GM13976 (cell line): ENCODE measurements at places on chromosomes 3 and 15.

DNA sequence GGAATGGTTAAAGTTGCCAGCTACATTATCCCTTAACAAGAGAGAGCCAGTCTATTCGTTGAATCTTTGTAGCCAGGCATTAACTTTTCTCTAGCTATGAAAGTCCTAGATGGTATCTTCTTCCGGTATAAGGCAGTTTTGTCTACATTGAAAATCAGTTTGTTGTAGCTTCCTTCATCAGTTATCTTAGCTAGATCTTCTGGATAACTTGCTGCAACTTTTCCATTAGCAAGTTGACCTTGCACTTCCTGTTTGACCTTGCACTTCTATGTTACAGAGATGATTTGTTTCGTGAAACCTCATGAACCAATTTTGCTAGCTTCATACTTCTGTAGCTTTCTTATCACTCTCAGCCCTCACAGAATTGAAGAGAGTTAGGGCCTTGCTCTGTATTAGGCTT lies 24.1 kb downstream of the TOPAZ1 start:
- DNase-seq = no peak

DNA sequence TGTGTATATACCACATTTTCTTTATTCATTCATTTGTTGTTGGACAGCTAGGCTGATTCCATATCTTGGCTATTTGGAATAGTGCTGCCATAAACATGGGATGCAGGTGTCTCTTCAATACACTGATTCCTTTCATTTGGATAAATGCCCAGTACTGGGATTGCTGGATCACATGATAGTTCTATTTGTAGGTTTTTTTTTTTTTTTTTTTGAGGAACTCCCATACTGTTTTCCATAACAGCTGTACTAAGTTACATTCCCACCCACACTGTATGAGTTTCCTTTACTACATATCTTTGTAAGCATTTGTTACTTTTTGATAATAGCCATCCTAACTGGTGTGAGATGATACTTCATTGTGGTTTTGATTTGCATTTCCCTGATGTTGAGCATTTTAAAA lies 437.7 kb downstream of the DIPK2A start:
- no peak for DNase-seq

DNA sequence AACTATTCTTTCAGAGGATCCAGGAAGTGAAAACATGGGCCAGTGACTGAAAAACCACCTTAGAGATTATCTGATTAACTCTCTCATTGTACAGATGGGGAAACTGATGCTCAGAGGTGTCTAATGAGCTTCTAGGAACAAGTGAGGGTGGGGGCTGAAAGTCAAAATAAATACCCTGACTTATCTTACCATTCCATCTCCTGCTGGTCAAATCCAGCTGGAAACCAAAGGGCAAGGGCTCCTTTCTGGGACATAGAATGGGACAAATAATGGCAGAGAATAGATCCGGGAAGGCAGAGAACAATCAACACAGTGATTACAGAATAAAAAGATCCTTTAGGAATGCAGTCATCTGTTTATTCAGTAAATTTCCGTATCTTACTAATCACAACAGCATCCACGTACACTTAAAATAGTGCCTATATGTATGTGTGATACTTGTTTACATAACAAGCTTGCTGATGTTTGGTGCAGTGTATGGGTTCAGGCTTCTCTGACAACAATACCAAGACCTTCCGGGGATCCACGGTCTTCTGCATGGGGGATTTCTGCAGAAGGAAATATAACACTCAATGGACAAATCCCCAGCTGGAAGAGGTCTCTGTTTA lies 173.2 kb downstream of the THSD4 start:
- no peak for DNase-seq

DNA sequence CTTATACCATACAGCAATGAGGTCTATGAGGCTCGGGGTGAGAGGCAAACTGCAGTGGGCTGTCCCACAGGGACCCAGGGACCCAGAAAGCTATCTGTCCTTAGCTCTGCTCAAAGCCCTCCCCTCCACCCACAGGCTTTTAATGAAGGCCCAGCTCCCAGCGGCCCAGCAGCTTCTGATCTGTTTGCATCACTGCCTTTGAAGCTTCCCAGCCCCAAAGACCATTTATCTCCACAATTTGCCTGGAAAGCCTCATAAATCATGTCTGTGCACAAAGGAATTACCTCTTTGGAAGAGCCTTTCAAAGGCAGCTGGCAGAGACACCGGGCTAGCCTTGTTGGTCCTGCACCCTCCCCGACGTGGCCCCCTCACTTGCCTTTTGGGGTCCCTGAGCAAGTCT lies 123.9 kb downstream of the RAB11A start:
- no peak for DNase-seq

DNA sequence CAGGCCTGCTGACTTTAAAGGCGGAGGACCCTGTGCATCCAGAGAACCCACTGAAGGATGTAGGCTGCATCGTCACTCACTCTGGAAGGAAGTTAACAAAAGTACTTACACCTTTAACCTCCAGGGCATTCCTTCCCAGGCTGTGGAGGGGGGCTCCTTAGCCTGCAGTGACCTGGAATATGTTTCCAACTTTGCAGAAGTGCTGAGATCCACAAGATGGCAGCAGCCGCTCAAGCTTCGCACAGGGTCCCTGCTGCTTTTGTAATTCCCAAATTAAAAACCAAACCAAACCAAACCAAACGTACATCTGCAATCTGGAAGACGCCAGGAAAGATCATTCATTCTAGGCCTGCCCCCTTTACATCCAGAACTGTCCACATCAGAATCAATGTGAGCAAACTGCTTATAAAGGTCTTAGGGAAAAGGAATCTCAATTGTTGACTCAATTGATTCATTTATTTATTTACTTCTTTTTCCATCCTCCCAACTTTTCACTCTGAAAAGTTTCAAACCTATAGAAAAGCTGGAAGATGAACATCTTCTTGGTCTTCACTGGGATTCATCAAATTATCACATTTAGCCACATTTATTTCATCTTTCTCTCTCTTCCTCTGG lies 70.5 kb upstream of the KLHL25 start:
- peak; percentile 44 for DNase-seq

GRCh38 chr3:64898941-64899340 lies 211.1 kb upstream of the ADAMTS9 start:
- no peak for DNase-seq

DNA sequence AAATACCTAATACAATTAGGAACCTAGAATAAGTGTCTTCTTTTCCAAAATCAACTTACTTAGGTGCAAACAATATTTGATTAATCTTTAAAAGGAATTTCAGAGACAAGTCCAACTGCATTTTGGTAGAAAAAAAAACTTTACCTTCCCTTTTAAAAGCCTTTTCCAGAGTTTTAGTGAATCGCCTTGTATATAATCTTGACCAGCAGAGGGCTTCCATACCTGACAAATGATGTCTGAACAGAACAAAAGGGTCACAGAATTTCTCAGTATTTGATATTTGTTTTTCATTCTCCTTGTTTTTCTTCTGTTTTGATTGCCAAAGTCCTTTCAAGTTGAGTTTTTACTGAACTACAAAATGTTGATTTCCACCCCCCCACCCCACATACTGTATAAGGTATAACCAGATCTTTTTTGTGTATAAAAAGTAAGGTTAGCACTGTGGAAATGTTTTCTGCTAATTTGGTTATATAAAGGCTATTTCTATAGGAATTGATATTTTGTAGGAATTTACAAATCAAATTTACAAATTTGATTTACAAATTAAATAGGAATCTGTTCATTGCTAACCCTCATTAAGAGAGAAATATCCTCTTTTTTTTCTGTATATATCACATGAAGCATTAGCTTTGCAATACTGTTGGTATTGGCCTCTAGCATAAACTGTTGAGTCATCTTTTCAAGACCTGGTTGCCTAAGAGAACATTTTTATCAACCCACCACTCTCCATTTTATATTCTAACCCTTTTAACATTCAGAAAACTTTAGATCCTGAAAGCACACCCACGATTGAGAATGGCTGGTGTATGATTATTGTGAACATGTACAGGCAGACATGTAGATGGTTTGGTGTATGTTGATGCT lies 464.1 kb upstream of the RARB start:
- no peak for DNase-seq

DNA sequence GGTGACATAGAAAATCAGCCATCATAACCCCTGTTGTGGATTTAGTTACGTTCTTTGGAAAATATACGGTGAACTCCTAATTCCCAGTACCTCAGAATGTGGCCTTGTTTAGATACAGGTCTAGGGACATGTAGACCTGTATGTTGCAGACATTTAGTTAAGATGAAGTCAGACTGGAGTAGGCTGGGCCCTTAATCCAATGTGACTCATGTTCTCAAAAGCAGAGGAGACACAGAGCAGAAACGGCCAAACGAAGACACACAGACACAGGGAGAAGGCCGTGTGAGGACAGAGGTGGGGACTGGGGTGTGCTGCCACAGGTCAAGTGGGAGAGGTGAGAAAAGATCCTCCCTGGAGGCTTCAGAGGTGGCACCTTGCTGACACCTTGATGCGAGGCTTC lies 119.0 kb upstream of the PROK2 start:
- DNase-seq = no peak

- DNase-seq = no peak
These were observed 479.8 kb downstream of the SHQ1 start for GRCh38 chr3:72368331-72368975.

- DNase-seq = no peak
These were observed 78.7 kb downstream of the SLC9A9 start for GRCh38 chr3:143769616-143770015.

- DNase-seq = no peak
These were observed 363 bp downstream of the GTF2E1 start for GRCh38 chr3:120742849-120743365.

GRCh38 chr3:30198162-30198561 lies 408.2 kb upstream of the TGFBR2 start:
- no peak for DNase-seq

- DNase-seq = no peak
These were observed 4.0 kb upstream of the WDR49 start for GRCh38 chr3:167657684-167658225.

- DNase-seq = no peak
These were observed 422.1 kb downstream of the GRM7 start for GRCh38 chr3:7282988-7283387.

GRCh38 chr15:67335026-67335425 lies 80.4 kb downstream of the IQCH start:
- DNase-seq = no peak

DNA sequence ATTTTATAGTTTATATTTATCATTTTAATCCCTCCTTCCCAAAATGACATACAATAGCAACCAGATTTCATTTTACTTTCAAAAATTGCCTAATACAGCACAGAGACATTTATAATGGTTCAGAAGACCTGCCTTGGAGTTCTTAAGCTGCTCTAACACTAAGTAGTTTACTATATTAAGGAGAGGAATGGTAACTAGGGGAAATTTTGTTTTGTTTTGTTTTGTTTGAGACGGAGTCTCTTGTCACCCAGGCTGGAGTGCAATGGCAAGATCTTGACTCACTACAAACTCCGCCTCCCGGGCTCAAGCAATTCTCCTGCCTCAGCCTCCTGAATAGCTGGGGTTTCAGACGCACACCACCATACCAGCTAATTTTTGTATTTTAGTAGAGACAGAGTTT lies 22.8 kb upstream of the CCDC50 start:
- DNase-seq = no peak

DNA sequence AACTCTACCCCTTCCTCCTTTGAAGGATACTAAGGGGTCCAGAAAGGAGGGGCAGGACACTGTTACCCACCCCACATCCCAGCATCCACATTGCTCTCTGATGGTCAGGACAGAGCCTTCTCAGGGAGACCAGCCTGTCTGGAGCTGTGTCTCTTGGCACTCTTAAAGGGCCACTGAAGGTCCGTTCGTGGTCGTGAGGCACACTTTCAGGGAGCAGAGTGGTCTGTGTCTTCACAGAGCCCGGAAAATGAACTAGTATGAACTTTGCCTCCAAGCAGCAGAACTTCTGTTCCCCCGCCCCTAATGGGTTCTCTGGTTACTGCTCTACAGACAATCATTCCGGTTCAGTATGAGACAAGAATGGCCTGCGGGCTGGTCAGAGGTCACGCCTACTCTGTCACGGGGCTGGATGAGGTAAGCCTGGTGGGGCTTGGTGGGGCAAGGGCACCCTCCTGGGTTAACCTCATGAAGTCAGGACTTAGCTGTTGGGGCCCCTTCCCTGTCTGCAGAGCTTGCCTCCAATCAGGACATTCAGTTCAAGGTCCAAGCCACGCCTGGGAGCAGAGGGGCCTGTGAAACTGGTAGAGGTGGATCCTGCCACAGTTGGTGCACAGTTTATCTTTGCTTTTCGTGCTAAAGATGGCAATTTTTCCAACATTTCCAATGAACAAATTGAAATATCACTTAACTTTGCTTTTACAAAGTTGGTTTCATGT lies 33.2 kb downstream of the CAPN3 start:
- DNase-seq = no peak

DNA sequence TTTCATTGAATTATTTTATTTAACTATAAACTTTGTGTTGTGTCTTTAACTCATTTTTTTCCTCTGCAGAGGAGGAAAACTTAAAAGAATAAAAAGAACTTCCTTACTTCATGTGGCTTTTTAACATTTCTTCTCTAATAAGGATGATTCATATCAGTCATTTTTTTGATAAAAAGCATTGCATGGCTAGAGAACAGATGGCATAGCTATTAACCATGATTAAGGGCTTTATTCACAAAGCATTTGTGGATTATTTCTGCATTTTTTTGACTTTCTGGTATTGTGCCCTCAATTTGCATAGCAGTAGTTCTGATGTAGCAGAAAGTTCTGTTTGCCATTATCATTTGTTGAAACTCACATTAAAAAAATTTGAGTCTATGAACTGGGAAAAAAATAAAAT lies 540.8 kb downstream of the SI start:
- DNase-seq = no peak

DNA sequence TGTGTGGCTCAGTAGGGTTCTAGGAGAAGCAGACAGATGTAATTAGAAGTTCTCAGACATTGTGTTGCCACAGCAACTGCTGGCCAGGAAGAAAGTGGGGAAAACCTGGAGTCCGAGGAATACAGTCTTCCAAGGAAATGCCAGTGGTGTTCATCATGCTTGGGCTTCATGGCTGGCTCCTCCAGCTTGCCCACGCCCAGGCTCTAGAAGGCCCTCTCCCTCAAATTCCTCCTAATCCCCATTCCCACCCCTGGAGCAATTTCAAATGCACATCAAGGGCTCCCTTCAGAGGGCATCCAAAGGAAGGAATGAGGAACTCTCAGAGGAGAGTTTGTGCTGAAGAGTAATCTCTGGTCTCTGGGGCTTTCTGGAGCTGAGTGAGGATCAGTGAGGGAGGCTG lies 21.9 kb downstream of the FSTL1 start:
- no peak for DNase-seq

- no peak for DNase-seq
These were observed 3.1 kb downstream of the IFRD2 start for GRCh38 chr3:50289130-50289529.

DNA sequence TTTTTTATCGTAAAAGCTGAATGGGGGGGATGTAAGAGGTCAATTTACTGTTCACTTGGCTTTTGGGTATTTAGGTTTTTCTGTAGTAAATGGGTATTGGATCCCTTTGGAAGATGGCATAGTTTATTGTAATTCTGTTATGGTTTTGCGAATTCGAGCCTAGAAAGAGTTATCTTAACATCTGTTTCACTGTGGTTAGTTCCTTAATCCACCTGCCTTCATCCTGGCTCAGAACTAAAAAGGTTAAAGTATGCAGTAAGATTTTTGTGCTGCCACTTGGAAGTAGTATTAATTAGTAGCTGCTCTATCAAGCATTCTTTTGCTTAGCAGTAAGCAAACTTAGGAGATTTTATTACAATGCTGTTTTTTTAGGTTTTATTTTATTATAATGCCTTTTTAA lies 62.4 kb downstream of the ARIH1 start:
- DNase-seq = no peak
